ENCODE measurements at places on chromosomes 16 and 17.
A peak's percentile ranks its signal among the peaks of the same experiment; 100 is the strongest.

DNA sequence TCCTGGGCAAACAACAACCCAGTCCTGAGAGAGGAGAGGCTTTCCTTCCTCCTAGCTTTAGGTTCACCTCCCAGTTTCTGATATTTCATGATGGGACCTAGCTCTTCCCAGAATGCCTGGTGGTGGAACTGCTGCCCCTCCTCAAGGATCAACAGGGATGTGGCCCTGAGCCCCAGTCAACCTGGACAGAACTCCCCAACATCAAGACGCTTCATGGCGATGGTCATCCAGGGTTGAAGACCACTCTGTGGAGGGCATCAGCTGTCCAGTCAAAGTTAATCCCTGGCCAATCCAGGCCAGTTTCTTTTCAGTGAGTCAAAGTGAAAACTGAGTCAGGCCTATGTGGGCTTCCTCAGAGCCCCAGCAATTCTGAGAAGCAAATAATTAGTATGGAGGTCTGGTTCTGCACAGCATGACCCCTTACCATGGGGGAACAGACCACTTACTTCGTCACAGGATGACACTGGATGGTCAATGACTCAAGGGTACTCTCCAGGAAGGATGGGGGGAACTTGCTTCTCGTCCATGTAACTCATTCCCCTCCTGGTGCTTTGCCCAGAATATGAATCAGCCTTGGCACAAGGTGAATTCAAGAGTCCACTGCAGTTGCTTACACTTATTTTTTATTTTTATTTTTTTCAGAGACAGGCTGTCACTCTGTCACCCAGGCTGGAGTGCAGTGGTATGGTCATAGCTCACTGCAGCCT is 14.7 kb upstream of the XYLT2 start:
- DNase-seq = peak; percentile 28

DNA sequence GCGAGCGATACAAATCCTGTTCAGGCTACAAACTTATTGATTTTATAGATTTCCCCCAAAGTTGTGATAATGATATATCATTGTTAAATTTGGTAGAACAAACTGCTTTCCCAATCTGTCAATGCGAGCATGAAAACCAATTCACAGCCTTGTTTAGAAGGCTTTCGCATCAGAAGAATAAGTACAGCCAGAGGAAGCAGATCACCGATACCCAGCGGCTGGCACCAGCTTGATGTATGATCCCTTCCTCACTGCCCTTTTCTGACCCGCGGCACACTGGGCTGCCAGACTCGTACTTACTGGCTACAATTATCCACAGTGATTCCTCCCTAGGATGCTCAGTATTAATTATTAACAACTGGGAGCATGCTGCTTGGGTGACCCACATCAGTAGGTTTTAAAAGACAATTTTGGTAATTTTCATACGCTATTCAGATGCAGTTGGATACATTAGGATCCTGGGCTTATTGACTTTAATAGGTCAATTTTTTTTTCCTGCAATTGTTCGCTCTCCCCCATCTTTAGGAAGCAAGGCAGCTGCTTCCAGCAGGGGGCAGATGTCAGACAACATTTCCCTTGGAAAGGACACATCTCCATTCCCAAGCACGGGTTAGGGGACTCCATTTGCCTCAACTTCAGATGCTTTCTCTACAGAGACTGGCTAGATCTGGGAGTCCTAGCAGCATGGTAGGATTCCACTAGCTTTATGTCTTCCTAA is 582.7 kb upstream of the PSMD7 start:
- DNase-seq = no peak

GRCh38 chr16:52450916-52451315 is 96.0 kb downstream of the TOX3 start:
- DNase-seq = no peak

DNA sequence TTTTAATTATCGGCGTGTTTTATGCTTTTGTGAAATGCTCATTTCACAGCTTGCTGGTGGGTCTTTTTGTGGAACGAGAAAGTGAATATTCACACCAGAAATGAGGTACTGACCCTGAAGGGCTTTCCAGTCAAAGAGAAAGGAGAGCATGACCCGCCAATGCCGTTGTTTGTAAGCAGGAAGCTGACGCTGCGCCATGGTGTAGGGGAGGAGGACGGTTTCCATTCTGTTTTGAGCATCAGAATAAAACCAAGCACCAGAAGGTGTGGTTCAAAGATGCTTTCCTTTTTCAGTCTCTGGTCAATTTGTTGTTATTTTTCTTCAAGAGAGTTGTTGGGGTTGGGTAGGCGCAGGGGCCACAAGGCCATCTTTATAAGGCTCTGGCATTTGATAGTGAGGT is 669.3 kb downstream of the WWOX start:
- peak; percentile 37 for DNase-seq

GRCh38 chr17:55634702-55635101 is 88.0 kb downstream of the TMEM100 start:
- DNase-seq = no peak

GRCh38 chr16:21179126-21179982 is 20.9 kb downstream of the LDAF1 start:
- DNase-seq = no peak

- no peak for DNase-seq
Measured at GRCh38 chr17:77422748-77423113, 282.0 kb downstream of the SEC14L1 start.

DNA sequence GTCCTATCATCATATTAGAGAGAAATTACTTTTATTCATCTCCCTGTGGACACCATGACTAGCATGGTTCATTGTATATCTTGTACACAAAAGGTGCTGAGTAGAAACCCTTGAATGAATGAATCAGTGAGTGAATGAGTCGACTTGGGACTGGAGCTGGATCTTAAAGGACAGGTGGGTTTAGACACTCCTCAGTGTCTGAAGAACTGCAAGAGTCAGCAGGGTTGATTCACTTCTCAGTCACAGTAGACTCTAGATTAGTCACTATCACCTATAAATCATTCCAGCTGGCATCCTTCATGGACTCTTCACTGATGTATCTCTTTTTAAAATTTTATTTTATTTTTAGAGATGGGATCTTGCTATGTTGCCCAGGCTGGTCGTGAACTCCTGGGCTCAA is 30.1 kb upstream of the PMFBP1 start:
- no peak for DNase-seq

- no peak for DNase-seq
Measured at GRCh38 chr17:73969956-73970355, 233.5 kb upstream of the RPL38 start.

DNA sequence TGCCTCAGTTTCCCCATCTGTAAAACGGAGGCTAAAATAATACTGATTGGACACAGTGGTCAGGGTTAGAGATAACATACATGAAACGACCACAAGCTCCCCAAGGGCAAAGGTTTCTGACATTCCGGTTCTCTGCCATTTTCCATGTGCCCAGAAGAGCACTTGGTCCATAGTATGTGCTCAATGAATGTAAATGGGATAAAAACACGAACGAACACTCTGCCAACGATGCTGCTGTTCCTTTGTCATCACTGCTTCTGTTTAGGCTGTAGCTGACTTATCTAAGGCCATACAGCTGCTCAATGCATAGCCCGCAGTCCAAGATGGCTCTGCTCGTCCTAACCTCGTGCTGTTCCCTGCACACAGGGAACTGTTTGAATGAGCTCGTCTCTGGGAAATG is 102.0 kb downstream of the RMI2 start:
- DNase-seq = no peak

GRCh38 chr17:7186241-7186640 is 7.1 kb upstream of the ASGR1 start:
- DNase-seq = no peak

- no peak for DNase-seq
Measured at GRCh38 chr17:60720763-60721531, 43.3 kb downstream of the BCAS3 start.

DNA sequence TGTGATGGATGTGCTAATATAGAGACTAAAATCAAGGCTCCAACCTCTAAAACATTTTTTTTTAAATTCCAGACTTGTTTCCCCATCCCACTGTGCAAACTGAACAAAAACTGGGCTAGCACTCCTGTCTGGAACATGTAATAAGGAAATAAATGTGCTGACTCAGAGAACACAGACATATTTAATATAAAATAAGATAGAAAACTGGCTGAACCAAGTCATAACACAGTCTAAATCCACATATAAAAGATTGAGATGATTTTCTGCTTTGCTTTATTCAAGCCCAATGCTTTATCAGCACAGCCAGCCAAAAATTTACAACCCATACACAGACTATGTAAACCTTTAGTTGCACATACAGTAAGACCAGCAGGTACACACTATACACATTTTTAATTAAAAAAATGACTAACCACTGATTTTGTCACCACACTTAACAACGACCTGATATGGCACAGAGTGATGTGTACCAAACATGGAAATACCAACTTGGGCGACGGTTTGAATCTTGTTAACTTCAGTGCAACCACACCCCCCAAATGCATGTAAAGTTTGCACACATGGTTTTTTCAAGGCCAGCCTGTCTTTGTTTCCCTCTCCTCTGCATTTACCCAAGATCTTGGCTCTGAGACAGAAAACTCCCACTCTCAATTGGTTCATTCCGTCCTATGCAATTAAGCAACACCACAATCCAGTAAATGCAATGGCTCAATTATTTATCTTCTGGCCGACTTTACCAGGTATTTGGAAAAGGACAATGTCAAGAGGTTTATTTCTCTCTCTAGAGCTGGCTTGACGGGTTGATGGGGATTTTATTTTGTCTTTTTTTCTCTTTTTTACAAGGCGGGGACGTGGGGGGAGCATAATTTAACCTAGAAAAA is 1.2 kb downstream of the STAT3 start:
- DNase-seq = no peak

- DNase-seq = no peak
Measured at GRCh38 chr17:68314916-68315535, 23.7 kb downstream of the ARSG start.

GRCh38 chr16:81642943-81643342 is 136.1 kb upstream of the PLCG2 start:
- no peak for DNase-seq

GRCh38 chr16:88585927-88586581 is 15.9 kb downstream of the ZC3H18 start:
- no peak for DNase-seq

DNA sequence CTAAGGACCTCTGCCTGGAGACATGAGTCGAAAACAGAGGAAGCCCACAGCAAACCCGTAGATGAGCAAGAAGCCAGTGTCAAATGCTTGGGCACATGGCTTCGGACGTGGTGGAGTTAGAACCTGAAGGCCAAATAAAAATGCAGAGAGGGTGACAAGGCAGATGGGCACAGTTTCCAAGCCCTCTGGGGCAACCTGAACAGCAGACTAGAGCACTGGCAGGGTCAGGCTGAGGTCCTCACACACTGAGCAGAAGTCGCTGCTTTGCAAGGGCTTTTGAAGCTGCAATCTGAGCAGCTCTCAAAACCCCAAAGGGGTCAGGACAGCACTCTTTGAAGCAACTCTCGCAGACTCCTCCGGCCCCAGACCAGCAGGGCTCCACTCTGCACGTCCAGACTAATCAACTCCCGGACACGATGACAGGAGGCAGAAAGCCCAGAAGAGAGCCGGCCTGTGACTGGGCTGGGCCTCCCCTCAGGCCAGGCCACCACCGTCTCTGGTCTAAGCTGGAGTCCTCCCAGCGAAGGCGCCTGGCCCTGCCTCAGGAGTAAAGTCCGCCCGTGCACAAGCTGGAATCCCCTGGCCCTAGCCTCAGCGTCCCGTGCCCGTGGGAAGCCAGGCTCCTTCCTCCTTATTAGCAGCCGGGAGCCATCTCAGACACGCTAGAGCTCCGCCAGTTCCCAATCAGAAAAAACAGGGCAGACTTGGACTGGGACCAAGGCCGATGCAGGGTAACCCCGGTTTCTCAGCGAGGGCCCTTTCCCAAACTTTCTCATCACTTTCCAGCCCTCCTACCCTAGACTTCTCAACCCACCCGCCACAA is 924 bp downstream of the SMARCD2 start:
- no peak for DNase-seq

DNA sequence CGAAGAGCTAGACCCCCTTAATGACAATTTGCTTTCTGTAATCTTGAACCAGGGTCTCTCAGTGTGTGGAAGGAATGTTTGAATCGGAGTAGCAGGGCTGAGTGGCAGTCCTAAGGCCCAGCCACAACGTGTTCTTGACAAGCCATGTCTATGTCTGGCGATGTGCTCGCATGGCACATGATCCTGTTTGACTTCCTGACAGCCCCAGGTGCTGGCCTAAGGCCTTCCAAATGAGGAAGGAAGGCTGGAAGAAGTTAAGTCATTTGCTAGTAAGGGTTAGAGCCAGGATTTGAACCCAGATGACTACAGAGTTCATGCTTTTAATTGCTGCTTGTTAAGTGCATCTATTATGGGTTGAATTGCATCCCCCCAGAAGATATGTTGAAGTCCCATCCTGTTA is 486.7 kb downstream of the MAF start:
- DNase-seq = no peak

DNA sequence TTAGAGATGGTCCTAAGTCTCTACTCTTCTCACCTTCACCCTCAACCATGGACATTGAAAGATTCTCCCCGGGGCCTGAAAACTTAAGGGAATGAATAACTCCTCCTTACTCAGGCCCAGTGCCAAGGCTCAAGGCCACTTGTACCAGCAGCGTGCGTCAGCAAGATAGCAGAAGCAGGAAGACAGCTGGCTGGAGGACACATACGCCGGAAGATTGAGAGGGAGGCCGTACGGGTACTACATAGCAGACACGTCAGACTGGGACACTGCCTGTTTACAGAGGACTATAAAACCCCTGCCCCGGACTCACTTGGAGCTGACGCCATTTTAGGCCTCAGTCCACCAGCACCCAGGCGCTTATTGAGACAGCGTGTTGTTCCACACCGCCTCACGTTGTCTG is 75.8 kb upstream of the MED13 start:
- no peak for DNase-seq

GRCh38 chr17:31686495-31686894 is 172.5 kb downstream of the COPRS start:
- DNase-seq = no peak

DNA sequence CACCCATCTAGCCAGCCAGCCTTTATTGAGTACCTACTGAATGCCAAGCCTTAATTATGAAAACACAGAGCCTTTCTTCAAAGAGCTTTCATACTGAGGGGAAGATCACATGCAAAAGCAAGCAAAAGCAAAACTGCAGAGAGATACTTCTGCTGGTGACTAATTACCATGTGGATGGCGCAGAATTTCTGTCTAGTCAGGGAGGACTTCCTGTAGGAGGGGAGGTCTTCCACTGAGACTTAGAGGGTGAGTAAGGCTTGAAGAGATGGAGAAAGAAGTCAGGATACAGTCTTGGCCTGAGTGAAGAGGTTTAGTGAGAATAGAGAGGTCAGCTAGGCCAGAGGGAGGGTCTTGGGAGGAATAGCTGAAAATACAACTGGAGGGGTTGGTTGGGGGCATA is 53.9 kb upstream of the CCL2 start:
- DNase-seq = no peak
